ENCODE measurements at places on chromosomes 3 and 15.
A peak's percentile ranks its signal among the peaks of the same experiment; 100 is the strongest.

DNA sequence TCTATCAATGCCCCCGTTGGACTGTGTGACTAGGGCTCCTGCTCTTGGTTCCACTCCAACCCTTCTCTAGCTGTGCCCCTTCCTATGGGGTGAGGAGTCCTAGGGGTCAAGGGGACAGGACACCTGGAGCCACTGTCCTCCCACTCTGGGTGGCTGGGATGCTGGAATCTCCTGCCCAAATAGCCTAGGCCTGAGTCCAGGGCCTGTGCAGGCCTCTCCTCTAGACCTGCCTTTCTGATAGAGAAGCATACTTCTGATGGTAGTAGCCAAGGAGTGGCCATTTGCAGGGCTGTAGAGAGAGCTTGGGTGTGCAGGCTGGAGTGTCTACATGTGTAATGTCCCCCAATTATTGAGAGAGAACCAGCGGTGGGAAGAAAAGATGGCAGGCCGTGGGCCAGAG lies 54.2 kb downstream of the ITGA11 start:
- DNase-seq = no peak

DNA sequence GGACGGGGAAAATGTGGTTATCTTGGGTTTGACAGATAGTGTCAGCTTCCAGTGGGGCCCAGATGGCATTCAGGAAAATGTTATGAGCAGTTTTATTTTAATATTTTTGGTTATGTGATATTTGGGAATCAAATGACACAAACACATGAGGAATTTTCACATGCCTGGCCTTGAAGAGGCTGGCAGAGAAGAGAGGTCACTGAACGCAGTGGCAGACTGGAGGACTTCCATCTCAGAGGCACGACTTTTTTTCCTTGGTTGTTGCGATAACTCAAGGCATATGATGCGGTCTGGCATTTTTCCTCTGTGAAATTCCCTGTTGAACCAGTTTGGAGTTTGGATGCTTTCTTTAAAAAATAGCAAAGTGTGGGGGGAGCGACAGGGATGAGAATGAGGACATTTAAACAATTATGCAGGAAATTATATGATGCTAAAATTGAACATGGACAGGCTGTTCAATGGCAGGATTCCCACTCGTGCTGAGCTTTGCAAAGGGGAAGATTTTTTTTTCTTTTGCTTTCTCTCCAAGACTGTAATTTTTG lies 36.9 kb upstream of the ARPP21 start:
- DNase-seq = no peak

- no peak for DNase-seq
Measured at GRCh38 chr3:13393427-13394360, 26.4 kb downstream of the NUP210 start.

DNA sequence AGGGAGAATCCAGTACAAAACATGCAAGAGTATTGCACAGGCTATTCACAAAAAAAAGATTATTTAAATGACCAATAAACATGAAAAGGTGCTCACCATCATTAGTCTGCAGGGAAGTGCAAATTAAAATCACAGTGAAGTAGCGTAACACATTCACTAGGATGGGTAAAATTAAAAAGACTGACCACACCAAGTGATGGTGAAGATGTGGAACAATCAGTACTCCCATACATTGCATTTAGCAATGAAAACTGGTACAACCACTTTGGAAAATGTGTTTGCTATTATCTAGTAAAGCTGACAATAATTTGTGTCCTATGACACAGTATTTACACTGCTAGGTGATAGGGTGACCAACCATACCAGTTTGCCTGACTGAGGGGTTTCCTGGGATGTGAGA lies 26.4 kb downstream of the MESP1 start:
- DNase-seq = no peak

GRCh38 chr3:29511701-29512100 lies 230.8 kb downstream of the RBMS3 start:
- DNase-seq = no peak

GRCh38 chr3:78757731-78758130 lies 1010.1 kb downstream of the ROBO1 start:
- DNase-seq = no peak

GRCh38 chr3:149277331-149277813 lies 55.7 kb upstream of the CP start:
- no peak for DNase-seq

DNA sequence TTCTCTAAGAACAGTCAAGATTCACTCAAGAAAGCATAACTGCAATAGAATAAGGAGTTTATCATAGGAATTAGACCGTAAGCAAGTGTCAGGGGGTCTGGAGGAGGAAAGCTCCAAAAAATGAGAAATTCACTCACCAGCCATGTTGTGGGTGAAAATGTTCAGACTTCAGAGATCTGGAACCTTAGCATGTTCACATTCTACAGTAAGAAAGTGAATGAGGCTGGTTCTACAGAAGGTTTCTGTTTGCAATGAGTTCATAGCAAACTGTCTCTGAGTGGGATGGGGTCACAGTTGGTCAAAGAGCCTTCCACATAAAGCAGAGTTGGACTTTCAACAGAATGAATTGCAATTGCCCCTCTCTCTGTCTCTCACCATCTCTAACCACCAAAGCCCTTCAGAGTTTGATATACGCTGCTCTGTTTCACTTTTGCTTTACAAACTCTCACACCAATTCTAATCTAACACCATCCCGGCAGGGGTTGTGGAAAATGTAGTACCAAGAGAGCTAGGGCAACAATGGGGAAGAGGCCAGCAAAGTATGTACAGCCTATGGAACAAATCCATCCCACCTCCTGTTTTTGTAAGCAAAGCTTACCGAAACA lies 581.8 kb upstream of the UBE2E2 start:
- DNase-seq = no peak

DNA sequence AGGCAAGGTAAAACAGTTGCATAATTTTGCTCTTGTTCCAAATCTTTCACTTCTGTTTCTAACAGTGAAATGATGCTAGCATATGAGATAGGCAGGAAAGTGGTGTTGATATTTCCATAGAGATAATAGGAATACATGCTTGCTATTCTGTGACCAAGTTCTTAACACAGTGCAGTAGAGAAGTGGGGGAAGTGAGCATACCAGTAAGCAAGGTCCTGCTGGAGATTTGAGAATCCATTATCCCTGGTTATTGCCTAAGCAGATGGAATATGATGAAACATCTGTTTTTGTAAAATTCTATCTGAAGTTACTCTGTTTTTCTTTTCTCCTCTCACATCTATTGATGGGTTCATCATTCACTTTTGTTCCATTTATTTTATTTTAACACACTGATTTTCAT lies 28.7 kb downstream of the USP8 start:
- no peak for DNase-seq

DNA sequence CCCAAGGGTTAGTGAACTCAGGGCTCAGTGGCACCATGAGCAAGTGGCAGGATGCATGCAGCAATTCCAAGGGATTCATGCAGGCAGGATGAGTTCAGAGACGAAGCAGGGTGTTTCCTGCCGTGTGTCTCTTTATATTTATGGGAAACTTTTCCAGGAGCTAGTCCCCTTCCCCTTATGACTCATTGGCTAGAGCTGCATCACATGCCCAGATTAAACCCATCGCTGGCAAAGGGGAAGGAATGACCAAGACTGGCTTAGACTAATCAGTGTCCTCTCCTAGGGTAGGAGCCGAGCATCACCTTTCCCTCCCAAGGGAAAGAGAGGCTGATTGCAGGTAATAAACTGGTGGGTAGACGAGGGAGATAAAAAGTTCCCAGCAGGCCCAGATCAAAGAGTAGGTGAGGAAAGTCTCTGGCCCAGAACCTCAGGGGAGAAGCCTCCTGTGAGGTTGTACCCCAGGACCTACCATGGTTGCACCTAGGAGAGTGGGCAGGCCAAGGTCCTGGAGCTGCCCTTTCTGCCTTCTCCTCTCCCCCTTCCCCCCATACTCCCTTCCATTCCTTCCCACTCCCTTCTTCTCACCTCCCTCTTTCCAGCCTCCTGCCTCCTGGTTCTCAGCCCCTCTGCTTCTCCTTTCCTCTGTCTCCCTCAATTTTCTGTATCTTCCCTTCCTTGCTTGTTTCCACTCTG lies 67.8 kb upstream of the ITGA11 start:
- no peak for DNase-seq

DNA sequence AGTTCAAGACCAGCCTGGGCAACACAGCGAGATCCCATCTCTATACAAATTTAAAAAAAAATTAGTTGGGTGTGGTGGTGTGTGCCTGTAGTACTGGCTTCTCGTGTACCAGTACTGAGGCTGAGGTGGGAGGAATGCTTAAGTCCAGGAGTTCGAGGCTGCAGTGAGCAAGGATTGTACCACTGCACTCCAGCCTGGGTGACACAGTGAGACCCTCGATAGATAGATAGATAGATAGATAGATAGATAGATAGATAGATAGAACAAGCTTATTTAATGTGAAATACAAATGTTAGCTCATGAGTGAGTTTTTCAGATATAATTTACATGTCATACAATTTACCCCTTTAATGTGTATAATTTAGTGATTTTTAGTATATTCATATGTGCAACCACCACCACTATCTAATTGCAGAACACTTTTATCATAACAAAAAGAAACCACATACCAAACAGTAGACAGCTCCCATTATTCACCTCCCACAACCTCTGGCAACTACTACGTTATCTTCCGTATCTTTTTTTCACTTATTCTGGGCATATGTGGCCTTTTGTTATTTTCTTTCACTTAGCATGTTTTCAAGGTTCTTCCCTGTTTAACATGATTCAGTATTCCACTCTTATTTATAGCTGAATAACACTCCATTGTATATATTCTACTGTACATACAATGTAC lies 13.1 kb upstream of the PRRT3 start:
- no peak for DNase-seq

DNA sequence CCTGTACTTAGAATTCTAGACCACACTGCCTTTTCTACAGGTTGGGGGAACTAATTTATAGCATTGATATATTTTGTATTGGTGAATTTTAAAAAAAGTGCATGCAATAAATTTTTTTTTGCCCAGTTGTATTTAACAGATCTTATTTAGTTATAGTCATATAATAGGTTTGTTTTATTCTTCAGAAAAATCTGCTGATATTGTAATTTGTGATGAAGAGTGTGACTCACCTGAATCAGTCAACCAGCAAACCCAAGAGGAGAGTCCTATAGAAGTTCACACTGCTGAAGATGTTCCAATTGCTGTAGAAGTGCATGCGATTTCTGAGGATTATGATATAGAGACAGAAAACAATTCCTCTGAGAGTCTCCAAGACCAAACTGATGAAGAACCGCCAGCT lies 10.3 kb downstream of the ZNF639 start:
- DNase-seq = no peak

- no peak for DNase-seq
Measured at GRCh38 chr3:33278163-33278562, 921 bp downstream of the FBXL2 start.

DNA sequence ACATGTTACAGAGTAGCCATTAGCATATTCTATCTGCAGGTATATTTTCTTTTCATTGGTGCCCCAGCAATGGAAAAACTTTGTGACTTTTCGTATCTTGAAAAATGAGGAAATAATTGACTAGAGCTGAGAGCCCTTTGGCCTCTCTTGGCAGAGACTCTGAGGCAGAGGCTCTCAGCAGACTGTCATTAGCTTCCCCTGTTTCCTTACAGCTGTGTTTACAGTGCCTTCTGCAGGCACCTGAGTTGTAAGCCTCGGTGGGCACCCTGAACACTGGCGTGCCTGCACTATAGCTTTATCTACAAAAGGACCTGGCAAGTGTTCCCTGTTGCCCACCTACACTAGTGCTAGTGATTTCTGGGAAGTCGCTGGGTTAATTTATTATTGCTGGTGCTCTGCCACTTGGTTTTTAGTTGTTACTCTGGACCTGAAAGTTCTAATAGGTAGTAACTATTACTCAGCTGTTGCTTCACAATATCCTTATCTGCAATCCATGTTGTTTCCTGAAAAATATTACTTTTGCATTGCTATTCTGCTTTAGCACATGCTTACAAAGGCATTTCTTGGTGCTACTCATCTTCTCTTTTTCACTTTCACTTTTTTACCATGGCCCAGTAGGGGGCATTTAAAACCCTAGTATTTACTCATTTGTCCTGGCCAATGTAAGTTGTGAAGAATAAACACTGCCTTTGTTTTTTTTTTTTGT lies 7.8 kb upstream of the GPR171 start:
- DNase-seq = no peak

- peak; percentile 86 for DNase-seq
Measured at GRCh38 chr15:74240002-74240568, 4.0 kb downstream of the CCDC33 start.

GRCh38 chr3:51937014-51937413 lies 4.7 kb downstream of the RRP9 start:
- DNase-seq = no peak

- DNase-seq = no peak
Measured at GRCh38 chr15:29952225-29952624, 130.0 kb upstream of the TJP1 start.

GRCh38 chr3:183490211-183490601 lies 61.8 kb upstream of the MCF2L2 start:
- no peak for DNase-seq

GRCh38 chr3:87733671-87734367 lies 325.0 kb downstream of the CGGBP1 start:
- no peak for DNase-seq

DNA sequence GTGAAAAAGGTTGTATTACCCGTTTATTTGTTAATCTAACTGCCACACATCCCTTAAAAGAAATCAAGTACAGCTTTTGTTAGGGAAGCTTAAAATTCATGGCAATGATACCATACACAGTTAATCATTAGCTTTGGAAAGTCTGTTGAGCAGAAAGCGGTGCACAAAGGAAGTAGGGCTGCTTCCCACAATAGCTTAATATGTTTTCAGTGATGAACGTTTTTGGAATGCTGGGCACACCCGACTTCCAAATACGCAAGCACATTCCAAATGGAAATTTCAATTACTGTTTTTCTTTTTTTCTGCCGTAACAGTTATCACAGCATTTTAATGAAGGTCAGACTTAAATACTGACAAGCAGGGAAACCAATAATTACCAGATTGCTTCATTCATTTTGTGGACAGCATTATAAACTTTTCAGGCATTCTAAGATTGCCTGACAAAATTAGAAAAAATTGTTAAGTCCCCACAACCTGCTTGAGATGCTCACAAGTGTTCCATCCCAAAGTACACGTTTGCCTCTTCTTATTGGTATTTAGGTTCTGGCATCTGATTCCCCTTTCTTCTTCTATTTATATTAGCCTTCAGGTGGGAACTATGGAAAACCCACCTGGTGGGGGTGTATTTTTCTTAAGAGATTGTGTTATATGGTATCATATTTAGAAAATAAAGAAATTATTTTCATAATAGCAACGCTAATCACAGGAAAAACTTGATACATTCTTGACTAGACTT lies 1.1 kb upstream of the ECT2 start:
- DNase-seq = no peak
